ENCODE measurements at places on chromosomes 3 and 15. TPM values are rescaled to one million over a fixed set of nuclear protein-coding genes. Genes with fewer than 3 reads are reported as not detected.

Gene HCN4
- under 0.01 TPM for total RNA-seq

- no peak for DNase-seq
Measured at GRCh38 chr3:86954747-86955146, 36.2 kb downstream of the VGLL3 start.

DNA sequence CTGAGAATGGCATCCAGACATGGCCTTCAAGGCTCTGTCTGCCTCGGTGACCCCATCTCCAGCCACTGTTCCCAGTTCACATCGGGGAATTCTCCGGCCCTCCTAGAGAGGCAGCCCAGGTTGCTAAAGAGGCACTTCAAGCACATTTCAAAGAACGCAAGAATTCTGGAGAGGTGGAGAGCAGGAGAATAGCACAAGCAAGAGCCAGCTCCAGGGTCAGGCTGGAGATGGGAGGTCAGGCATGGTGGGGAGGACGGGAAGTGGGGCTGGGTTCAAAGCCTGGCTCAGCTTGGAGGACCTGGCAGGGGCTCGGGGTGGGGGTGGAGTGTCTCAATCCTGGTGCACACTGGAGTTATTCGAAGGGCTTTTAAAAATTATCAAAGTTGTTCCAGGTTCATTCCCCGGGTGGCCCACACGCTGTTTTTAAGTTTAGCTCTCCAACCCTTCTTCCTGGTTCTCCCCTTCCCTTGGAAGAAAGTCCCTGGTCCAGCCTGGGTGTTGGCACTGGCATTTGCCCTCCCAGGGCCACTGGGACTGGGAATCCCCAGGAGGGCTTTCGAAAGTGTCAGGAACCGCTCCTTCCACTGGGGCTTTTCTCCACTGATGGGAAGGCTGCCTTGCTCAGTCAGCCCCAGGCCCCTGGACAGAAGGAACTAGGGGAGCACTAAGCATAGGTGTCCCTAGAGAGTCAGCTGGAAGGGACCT is 35.8 kb downstream of the ZNF710 start:
- DNase-seq, result no peak

DNA sequence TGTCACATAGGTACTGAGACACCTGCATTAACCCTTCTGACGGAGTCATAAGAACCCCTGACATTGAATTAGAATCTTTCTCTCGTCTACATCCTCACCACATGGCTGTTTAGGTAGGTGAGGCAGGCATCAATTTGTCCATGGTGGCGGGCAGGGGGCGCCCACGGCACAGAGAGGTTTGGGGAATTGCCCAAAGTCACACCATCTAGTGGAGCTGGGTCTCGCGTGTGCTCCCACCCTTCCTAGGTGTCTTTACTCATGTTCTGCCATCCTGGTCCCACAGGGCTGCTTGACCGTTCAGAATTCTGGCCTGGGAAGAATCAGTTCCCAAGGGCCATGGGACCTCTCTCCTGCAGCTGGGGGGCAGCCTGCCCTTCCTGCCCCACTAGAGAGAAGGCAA is 14.7 kb upstream of the DLL4 start:
- DNase-seq, result no peak

DNA sequence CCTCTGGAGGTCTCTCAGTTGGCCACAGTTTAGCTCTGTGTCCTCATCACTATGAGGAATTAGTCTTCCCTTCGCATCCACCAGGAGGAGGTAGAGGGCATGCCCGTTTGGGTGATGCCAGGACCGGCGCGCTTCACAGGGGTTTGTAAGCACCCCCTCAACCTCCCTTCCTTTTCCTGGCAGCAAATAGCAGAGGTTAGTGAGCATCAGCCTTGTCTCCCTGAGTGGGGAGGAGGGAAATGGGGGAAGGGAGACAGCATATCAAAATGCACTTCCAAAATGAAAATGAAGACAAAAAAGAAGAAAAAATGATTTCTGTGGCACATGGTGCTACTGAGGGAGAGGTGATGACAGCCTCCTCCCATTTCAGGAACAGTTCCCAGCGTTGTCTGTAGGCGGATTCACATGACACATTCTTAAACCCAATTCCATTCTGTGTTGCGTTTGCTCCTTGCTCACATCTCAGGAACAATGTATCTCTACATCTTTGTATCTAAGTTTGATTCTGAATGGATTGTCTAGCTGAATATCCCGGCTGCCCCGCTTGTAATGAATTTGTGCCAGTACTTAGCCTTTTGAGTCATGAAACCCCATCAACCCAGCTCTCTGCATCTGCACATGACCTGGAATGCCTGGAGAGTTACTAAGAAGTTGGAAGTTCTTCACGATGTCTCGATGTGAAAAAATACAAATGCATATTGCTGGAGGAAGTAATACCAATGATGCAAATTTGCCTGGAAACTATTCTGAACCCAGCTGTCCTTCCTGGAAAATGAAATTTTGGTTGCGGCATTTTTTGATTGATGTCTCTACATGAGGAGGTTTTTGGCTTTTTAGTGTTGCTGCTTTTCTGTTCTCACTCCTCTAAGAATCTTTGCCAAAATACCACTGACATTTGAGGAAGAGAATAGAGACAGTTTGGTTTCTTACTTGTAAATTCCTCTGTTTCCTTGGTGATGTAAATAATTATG is 45.2 kb downstream of the TYRO3 start:
- DNase-seq, result no peak

- DNase-seq, result no peak
Measured at GRCh38 chr15:101368086-101368780, 73.2 kb upstream of the SNRPA1 start.

DNA sequence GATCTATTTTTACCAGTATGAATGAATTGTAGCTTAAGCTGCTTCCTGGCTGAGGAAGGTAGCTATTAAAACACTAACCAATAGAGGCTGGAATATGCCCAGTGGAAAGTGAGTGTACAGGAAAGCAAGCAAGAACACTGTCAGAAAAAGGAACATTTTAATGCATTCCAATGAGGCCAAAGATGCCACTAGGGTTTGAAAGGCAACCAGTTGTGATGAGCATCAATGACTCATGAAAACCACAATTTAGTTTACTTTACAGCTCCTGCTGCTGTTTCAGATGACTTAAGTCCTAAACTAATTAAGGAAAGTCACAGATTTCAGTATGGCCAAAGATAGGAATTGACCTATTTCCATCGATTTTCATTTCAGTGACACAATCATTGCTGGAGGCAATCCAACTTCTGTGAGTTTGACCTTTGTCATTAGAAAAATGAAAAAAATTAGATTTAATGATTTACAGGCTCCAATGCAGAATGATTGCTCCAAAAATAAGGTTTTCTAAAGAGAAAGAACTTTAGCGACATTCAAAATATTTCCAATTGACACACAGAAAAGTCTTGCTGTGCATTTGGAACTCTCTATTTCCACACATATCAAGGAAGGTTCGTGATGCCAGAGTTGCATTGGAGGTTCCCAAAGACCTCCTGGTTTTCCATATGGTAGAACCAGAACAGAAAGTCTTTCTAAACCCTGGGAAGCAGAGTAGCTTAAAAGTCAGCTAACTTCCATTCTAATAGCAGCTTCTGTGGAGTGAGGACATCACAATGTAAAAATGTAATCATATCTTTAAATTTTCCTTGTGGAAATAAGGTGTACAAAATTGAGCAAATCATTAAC is 103.0 kb downstream of the SUCNR1 start:
- peak; percentile 86 for DNase-seq

DNA sequence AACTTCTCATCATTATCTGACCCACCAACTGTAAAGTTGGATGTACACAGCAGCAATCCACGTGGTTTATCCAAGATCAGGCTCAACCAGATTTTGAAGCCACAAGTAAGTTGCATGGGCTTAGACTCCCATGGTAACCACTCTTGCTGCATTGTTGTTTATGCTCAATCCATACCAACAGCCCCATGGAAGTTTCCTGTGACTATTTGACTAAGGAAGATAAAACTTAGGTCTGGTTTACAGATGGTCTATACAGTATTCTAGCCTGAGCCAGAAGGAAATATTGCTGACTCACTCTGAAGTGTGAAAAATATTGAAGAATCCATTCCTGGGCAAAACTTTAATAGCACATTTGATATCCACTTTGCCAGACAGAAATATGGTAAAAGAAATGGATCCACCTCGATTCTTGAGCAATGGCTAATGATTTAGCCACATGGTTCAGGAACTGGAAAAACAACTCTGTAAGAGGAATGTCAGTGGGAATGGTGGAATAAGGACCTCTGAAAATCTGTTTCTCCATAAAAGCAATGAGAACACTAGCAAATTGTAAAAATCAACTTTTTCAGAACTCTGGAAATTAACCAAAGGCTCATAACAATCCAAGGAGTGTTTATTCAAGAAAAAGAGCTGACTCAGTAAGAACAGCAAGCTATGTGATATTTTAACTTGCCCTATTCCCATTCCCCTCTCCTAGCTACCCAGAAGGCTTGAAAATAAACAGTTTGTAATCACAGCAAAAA is 162.9 kb upstream of the STT3B start:
- no peak for DNase-seq

GRCh38 chr3:171967137-171967783 is 72.1 kb upstream of the FNDC3B start:
- no peak for DNase-seq

All from hematopoietic multipotent progenitor cell (in vitro differentiated cells).